Skin of body (tissue), 3 donors: ENCODE measurements at places on chromosomes 11 and 22. TPM values are rescaled to one million over a fixed set of nuclear protein-coding genes. Genes with fewer than 3 reads are reported as not detected.

The PTPRCAP gene
- 0.89 TPM for total RNA-seq

DNA sequence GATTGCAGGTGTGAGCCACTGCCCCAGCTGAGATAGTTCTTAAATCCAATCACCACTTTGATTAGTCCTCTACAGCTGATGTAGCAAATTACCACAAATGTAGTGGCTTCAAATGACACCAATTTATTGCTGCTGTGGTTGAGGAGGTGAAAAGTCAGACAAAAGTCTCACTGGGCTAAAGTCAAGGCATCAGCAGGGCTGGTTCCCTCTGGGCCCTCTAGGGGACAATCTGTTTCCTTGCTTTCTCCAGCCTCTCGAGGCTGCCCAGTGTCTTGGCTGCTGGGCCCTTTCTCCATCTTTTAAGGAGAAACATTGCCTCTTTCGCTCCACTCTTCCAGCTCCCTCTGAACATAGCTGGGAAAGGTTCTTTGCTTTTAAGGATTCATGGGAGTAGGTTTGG is 50.5 kb upstream of the SHANK2 start:
- no peak for DNase-seq

The MS4A12 gene
- total RNA-seq, result not detected

The UBXN1 gene
- total RNA-seq, result 57.2 TPM
